ENCODE measurements at places on chromosomes 7 and 10. TPM values are rescaled to one million over a fixed set of nuclear protein-coding genes. Genes with fewer than 3 reads are reported as not detected.

- DNase-seq = no peak
Measured at GRCh38 chr10:129869596-129870473, 94.2 kb downstream of the EBF3 start.

DNA sequence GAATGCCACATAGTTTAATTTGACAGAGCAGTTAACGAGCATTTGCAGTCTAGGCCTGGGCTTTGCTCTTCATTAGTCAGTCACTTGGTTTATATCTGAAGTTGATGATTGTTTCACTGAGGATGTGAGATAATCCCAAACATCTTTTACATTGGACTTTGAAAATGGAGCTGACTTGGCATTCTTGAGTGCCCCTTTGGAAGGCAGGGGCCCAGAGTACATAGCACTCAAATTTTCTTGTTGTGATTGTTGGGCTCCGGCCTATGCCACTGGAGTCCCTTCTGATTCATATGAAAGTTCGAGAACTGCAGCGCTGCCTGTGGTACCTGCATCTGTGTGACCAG is 21.9 kb downstream of the DNAJB6 start:
- DNase-seq = no peak

- DNase-seq = no peak
Measured at GRCh38 chr7:147400221-147400689, 1190.3 kb upstream of the C7orf33 start.

GRCh38 chr7:4842319-4843064 is 19.3 kb downstream of the PAPOLB start:
- no peak for DNase-seq

DNA sequence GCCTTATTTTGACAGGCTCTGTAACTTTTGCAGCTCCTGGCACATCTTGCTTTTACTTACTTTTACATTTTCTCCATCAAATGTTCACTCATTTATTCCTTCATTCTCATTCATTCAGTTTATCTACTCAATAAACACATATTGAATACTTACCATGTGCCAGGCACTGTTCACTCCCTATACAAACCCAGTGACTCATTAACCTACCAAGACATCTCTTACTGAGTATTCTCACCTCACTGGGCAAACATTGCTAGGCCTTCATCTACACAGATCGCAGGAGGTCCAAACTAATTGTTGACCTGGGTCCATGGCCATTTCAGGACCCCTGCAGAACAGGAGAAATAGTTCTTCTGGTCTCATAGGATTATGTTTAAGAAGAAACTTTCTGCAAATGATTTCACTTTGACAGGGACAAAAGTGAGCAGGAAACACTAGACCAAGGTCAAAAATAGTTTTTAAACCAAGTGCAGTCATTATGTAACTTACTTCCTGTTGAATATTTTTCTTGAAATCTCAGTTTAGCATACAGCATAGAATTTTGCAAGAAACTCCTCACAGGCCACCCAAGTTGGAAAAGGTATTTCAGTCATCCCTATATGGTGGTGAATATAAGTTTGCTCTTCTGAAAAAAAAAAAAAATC is 17.6 kb downstream of the SLC26A4 start:
- DNase-seq = no peak

DNA sequence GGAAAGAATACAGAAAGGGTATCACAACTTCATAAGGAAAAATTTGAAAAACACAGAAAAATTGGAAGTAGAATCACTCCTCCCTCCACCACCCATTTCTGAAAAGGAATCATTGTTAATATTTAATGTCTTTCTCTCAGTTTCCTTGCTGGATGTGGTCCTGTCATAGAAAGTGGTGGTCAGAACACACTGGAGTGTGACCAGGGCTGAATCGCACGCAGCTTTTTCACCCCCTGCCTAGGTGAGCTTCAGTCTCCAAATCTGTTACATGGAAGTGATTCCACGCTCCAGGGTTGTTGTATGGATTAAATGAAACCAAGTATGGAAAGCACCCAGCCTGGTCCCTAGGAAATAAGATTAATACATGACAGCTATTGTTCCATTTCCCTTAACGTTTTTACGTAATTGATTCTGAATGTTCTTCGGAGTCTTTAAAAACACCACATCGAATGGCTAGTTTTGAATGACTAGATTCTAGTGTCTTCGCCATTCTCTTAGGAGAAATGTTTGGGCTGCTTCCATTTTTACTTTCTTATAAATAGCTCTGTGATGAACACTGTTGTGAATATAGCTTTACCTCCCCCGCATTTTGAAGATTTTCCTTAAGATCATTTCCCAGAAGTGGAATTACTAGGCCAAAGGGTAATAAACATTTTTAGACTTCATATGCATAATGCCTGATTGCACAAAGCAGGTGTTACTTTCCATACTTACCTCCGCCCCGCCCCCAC is 10.9 kb upstream of the DUSP5 start:
- DNase-seq = no peak

DNA sequence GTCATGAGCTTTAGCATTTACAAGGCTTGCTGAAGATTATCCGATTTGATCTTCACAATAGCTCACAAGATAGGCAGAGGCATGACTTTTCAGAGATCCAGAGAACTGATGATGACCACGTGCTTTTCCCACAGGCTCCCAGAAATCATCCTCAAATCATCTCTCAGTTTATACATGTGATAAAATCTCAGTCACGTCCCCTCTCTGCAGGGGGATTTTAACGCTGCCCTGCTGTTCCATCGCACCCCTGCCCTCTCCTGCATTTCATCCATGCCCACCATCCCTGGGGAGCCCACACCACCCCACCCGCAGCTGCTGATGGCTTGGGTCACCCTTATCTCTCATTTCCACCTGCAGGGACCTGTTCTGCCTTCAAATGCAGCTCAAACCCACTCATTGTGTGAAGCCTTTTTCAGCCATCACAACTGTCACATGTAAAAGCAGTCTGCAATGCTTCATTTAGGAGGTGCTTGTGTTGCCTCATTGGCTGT is 141.8 kb downstream of the DIP2C start:
- no peak for DNase-seq

DNA sequence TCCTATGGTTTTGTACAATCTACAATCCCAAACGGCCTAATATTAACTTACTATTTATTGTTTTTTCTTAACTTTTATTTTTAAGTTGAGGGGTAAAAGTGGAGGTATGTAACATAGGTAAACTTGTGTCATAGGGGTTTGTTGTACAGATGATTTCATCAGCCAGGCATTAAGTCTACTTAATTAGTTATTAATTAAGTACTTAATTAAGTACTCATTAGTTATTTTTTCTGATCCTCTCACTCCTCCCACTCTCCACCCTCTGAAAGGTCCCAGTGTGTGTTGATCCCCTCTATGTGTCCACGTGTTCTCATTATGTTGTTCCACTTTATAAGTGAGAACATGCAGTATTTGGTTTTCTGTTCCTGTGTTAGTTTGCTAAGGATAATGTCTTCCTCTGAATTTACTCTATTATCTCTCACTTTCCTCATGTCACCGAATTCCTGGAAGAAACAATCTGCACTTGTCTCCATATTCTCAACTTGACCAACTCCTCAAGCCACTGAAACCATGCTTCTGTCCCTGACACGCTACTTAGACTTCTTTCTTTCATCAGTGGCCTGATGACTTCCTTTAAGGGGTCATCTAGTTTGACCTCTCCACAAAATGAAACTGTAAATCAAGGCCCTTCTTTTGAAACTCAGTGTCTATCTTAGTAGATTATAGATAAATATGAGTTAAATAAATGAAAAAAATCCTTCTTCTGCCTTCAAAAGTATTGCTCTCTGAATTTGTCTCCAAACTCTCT is 9.1 kb downstream of the CACNA2D1 start:
- DNase-seq = no peak

DNA sequence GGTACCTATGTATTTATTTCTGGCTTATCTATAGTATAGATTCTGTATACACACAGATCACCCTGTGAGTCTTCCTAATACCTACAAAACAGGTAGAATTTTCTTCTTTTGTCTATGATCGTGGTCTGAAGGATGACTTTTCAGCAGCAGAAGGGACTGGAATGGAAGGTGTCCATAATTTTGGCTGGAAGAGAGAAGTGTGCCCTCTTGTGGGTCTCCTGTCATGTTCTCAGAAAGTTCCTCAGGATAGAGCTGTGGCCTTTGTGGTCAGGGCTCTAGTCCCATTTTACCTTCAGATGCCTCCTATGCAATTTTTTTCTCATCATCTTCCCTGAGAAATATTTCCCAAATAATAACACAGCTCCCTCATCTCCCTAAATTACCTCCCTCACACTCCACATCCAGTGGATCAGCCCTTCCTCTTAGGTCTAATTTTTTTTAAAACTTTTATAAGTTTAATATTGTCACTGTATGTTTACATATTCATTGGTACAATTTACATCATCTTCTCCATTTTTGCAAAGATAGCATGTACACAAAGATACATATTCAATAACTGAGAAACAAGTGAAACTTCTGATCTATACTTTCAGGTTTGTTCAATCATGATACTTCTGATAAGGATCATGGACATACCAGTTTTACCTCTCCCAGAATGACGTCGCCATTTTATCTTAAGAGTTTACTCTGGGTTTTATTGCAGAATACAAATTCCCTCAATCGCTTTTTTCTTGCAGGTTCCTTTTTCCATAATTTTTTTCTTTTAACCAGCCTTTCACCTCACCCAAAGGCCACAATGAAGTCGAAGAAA is 112.7 kb downstream of the REEP3 start:
- no peak for DNase-seq

DNA sequence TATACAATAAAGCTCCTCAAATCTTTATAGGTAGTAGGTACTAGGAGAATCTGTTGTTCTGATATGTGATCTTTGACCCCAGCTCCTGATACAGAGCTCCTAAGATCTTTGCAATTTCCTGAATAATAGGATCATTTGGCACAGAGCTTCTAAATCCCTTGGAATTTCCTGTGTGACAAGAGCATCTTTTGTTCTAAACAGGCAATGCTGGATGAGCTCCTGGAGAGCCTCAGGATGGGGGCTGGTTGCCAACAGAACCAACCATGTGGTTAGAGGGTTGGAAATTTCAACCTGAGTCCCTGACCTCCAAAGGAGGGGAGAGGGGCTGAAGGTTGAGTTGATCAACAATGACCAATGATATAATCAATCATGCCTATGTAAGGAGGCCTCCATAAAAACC is 629.0 kb downstream of the CCSER2 start:
- no peak for DNase-seq

- no peak for DNase-seq
Measured at GRCh38 chr7:128366300-128366699, 4.8 kb upstream of the PRRT4 start.

DNA sequence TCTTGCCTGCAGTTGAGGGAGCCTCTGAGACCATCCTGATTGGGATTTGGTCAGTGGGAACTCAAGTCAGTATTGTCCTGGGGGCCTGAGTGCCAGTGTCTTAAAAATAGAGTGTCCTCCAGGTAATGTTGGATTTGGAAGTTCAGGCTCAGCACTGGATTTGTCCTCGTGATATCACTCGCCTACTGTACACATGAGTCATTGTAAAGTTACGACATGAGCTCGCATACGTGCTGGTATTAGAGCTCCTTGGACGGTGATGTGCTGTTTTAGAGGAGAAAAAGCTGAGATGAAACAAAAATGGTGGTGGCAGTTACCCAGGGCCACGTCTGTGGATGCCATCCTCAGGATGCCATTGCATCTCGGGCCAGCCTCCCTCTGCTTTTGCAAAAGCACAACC is 78.2 kb downstream of the MGMT start:
- no peak for DNase-seq

GRCh38 chr10:25048450-25048849 is 32.0 kb downstream of the THNSL1 start:
- no peak for DNase-seq

- DNase-seq = no peak
Measured at GRCh38 chr7:34067005-34067778, 161.9 kb downstream of the BMPER start.

DNA sequence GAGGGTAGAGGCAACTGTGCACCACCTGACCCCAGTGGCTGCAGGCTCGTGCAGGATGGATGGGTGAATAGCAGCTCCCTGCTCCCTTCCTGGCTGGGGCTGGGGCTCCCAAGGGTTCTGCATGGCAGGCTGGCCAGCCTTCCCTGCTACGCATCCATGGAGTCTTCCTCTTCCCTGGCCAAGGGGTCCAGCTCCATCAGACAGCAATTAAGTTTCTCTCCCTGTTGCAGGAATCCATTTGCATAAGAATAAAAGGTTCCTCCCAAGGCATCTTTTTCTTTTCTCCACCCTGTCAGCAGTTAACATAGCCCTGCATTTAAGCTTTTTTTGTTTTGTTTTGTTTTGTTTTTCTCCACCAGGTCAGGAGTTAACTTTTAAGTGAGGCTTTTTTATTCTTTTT is 10.0 kb upstream of the CPA2 start:
- no peak for DNase-seq

Gene SPDYE5
- total RNA-seq = not detected

Gene PDGFA
- 16.7 TPM for total RNA-seq

Gene GIMAP2
- 42.7 TPM for total RNA-seq

Gene SFTPA2
- total RNA-seq = not detected

Gene PLXNA4
- 0.70 TPM for total RNA-seq
